Neural cell (in vitro differentiated cells): ENCODE measurements at places on chromosomes 5 and 9. TPM values are rescaled to one million over a fixed set of nuclear protein-coding genes. Genes with fewer than 3 reads are reported as not detected.

The CCDC183 gene
- polyA plus RNA-seq: 5.5 and 8.8 TPM in 2 replicates

The TNFSF15 gene
- polyA plus RNA-seq: not detected in 2 replicates

The IL17B gene
- not detected in 2 replicates for polyA plus RNA-seq

The LECT2 gene
- not detected in 2 replicates for polyA plus RNA-seq

The PLAC8L1 gene
- 0.93 and 1.2 TPM in 2 replicates for polyA plus RNA-seq

The FUBP3 gene
- 59.3 and 70.5 TPM in 2 replicates for polyA plus RNA-seq

The PTPA gene
- 50.5 and 62.8 TPM in 2 replicates for polyA plus RNA-seq
